ENCODE measurements at places on chromosomes 16 and 17.

- DNase-seq: no peak
Observed at GRCh38 chr16:20339744-20340143, 12.4 kb upstream of the GP2 start.

GRCh38 chr16:86635926-86636325 lies 57.6 kb downstream of the FOXL1 start:
- DNase-seq: no peak

- DNase-seq: no peak
Observed at GRCh38 chr16:29705030-29705429, 26.1 kb downstream of the QPRT start.

GRCh38 chr17:29344201-29344856 lies 45.8 kb upstream of the TAOK1 start:
- no peak for DNase-seq

DNA sequence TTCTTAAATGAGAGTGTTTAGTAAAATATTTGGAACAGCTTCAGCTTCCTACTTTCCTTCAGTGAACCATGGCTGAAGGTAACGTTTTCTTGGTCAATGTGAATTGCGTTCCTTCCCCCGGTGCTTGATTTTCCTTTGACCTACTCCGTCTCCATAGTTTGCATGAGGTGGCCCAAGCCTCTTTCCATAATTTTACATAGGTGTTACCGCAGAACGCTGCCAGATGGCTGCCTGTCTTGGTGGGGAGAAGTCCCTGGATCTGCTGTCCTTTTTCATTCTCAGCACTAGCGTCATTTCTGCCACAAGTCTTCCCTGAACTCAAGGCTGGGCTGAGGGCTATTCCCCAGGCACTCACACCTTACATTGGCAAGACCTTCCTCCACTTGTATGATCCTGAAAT lies 178.4 kb downstream of the PRKCA start:
- DNase-seq: no peak

DNA sequence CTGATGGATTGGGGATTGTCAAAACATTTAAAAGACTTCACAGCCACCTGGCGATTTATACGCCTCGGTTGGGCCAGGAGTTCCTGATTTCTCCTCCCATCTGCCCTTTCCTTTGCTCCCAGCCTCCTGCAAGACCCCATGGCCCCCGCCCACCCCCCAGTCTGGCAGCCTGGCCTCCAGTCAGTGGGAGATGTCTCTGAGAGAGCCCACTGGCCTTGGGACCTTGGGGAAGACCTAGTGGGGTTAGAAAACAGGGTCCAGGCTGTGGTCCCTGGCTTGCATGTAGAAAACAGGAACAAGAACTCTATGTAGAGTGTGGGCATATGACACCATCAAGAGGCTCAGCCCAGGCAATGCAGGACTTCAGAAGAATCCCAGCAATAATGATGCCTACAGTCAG lies 209.4 kb upstream of the C16orf82 start:
- no peak for DNase-seq

GRCh38 chr16:19130852-19131824 lies 17.4 kb downstream of the ITPRIPL2 start:
- DNase-seq: peak; percentile 67

- no peak for DNase-seq
Observed at GRCh38 chr17:2379489-2380225, 21.2 kb downstream of the MNT start.

DNA sequence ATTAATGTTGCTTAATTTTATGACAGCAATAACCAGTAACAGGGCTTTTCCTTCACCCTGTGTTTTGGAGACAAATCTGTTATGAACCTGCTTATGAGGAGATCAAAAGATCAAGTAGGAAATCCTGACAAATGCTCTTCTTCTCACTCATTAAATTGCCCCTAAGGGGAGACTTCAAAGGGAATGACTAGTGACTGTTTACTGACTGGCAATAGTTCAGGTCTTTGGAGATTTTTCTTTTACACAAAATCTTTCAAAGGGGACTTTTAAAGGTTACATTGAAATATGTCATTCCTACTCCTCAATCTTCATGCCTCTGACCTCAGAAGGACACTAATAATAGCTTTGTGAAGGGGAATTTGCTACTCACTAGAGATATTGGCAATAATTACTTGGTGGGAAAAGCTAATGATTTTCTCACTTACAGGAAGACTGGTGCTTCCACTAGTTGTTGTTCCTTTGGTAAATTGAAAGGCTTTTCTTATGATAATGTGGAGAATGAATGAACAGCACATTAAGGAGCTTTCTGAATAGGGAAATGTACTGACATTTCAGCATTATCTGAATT lies 292.9 kb upstream of the CA10 start:
- no peak for DNase-seq

DNA sequence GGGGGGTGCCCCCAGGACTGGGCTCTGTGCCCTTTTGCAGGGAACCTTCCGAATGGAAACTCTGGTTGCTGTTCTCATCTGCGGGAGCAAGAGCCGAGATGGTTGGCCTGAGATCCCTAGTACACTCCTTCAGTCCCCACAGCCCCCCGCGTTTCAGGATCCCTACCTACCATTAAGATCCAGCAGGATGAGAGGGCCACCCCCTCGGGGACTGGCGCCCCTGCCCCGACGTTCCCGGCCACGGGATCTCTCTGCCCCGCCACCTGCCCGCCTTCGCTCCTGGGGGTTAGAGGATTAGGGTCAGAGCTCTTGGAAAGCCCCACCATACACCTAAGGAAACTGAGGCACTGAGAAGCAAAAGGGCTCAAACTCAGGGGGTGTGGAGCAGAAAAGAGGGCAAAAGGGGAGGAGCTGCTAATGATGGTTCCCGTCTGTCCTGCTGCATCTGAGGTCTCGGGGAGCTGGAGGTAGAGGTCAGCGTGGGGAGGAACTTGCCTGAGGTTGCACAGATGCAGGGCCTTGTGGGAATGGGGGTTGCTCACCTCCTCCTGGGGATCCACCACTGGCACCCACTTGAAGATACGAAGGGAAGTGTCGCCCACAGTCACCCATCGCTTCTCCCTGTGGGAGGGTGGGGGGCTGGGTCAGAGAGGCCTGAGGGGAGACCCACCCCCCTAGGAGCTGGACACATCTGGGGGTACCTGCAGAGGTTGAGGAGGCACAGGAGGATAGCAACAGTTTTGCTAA lies 1.0 kb downstream of the BCL7C start:
- no peak for DNase-seq

DNA sequence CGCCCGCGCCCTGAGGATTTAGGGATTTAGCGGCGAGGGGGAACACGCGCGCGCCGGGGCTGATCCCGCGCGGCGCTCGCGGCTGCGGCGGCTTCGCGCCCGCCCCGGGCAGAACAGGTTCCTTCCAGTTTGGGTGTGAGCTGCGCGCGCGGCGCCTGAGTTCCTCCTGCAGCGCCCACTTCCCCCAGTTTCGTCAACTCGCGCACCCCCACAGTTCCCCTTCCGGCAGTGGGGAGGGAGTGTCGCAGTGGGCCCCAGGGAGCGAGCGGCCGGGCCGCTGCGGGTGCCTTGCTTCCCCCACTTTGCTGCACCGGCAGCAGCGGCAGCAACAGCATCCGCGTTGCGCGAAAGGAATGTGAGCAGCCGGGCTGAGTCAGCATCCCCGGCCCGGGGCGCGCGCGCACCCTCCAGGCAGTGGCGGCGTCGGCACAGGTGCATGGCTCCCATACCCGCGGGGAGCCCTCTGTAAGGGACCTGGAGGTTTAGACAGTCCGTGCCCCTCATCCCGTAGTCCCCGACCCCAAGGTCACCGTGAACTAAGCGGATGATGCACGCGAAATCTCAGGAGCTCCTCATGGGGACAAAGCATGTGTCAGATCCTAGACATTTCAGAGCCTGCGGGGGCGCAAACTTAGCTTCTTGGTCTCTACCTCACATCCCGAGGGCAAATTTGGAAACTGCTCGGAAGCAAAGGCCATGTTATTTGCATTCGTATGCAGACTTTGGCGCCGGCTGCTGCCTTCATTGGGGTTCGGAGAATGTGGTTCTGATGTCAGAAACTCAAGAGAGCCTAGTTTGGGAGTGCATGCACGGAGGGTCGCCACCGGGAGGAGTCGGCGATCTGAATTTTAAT lies 767 bp downstream of the ARSG start:
- DNase-seq: no peak

- no peak for DNase-seq
Observed at GRCh38 chr17:83091257-83092141, 12.1 kb downstream of the METRNL start.

DNA sequence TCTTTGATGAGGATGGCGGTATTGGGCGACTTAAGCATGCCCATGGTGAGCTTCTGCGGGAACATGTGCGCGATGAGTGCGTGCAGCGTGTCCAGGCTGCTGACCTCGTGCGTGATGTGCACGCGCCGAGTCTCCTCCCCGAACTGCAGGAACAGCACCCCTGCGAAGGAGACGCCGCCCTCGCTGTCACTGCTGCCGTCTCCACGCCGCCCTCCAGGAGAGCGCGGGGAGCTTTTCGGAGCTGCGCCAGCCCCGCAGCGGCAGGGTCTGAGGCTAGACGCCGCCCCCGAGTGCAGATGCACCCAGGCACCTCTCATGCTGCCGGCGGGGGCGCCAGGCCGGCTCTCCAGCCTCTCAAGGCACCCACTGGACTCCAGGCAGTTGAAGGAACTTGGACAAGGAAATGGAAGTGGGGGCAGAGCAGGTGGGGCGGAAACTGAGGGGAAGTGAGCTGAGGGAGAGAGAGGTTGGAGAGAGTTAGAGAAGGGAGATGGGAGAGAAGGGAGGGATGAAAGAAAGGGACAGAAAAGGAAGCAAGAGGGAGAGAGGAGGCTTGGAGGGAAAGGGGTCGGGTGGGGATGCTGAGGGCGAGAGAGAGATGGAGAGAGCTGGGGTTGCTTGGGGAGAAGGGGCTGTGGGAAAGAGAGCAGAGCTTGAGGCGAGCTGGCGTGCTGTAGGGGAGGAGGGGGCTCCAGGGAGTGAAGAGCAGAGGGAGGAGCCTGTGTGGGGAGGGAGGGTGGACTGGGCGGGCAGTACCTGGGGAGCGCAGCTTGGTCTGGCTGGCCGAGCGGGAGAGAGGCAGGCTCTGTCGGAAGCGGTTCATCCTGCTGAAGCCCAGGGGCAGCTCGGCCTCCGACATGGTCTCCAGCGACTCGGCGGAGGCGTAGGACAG lies 42.1 kb downstream of the SRCIN1 start:
- DNase-seq: no peak

- no peak for DNase-seq
Observed at GRCh38 chr17:64009571-64010402, 10.6 kb downstream of the ICAM2 start.

DNA sequence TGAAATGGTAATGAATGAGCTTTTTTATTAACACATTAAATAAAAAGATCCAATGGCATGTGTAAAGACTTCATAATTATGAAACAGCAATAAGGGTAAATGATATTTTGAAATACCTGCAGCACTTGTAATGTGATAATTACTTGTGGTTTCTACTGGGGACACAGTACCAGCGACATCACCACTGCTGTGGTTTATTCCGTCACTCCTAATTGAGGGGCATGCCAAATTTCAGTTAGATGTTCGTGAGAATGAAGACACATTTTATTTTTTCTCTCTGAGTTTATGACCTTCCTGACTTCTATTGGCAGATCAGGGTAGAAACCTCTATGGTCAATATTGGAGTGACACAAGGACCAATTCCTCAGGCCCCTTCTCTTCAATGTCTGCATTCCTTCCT lies 131.9 kb upstream of the XYLT1 start:
- DNase-seq: no peak

GRCh38 chr17:46818316-46818928 lies at the start of gene WNT3:
WNT3 (minus strand) TSS chr17:46818692; CDS start chr17:46818597, 95 bp downstream.
- DNase-seq: no peak

GRCh38 chr17:38361694-38362465 lies 10.2 kb downstream of the SOCS7 start:
- DNase-seq: no peak

- no peak for DNase-seq
Observed at GRCh38 chr16:75252946-75253911, 1.8 kb upstream of the BCAR1 start.

DNA sequence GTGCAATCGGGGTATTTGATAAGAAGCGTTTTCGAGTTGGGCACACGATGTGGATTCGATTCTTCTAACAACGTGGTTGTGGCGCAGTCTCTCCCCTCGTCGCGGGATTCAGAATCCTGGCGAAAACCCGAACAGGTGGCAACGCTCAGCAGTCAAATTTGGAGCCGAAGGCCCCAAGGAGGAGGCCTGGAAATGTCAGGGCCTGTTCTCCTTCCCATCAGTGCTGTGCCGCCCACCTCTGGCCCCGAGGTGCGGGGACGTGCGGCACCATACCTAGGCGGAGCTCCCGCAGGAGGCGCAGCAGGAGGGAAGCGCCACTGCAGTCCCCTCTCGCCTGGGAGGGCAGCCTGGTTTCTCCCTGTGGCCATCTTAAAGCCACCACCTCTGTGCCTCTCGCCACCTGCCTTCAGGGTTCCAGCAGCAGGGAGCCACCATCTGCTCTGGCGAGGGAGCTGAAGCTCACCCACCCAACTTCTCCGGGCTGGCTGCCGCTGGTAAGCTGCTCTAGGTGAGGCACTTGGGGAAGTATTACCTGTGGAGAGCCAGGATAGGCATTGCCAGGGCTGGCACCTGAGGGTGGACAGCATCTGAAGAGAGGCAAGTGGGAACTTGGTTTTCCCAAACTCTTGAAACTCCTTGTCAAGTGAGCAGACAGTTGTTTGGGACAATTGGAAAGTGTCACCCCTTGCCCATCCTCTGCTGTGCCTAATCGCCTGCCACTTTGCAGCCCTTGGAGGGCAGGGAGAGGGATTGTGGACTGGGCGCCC lies 2.6 kb upstream of the AATF start:
- no peak for DNase-seq

- peak; percentile 79 for DNase-seq
Observed at GRCh38 chr17:57869617-57870282, 19.9 kb upstream of the MRPS23 start.

DNA sequence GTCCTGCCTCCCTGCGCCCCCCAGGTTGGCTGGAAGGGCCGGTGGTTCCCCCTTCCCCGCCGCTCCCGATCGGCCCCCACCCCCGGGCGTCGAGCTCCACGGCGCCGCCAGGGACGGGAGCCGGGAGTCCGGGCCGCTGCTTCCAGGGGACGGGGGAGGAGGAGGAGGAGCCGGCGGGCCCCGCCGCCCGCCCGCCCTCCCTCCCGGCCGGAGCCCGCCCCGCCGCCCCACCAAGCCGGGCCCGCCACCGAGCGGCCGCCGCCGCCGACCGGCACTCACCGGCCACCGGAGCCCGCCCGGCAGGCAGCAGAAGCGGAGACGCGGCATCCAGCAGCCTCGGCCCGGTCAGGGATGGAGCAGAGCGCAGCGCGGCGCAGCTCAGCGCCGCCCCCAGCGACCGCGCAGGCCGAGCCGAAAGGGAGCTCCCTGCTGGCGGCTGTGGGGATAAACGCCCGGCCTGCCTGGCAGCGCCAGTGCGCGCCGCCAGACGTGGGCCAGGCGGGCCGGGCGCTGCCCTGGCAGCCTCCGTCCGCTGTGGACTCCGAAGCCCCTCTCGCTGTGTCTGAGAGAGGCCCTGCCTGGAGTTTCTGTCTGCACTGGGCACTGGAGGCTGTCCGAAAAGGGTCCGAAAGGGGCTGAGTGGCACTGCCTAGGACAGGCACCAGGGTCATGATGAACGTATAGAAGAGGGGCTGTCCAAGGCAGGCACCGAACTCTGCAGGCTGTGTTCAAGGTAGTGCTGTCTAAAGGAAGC lies at the start of gene MYO18A:
MYO18A (minus strand) TSS at position 365 of the 754 bp plus-strand sequence. CDS start 13,458 bp downstream, outside the sequence.
- DNase-seq: no peak

- no peak for DNase-seq
Observed at GRCh38 chr17:42294469-42295398, 6.4 kb downstream of the STAT5A start.

GRCh38 chr17:63983320-63983719 lies 10.6 kb upstream of the SCN4A start:
- no peak for DNase-seq
